Thoracic aorta (tissue), 2 donors: ENCODE measurements at places on chromosomes 12 and 14. TPM values are rescaled to one million over a fixed set of nuclear protein-coding genes. Genes with fewer than 3 reads are reported as not detected.

HNF1A gene
- 0.49 TPM for total RNA-seq

MAX gene
- total RNA-seq, result 33.2 TPM

ADAM21 gene
- total RNA-seq, result not detected

WNT1 gene
- not detected for total RNA-seq

CYP46A1 gene
- 1.3 TPM for total RNA-seq

SIX6 gene
- not detected for total RNA-seq

KRT2 gene
- total RNA-seq, result not detected

EXOC3L4 gene
- not detected for total RNA-seq

KLRC2 gene
- total RNA-seq, result not detected

GALNT9 gene
- 1.7 TPM for total RNA-seq

IFI27L2 gene
- 150 TPM for total RNA-seq

B3GNT4 gene
- 2.4 TPM for total RNA-seq

CEP170B gene
- total RNA-seq, result 38.2 TPM

POTEG gene
- total RNA-seq, result not detected

TAPBPL gene
- total RNA-seq, result 37.5 TPM

OR5AU1 gene
- total RNA-seq, result not detected

EAPP gene
- 24.9 TPM for total RNA-seq

BRF1 gene
- 80.5 TPM for total RNA-seq

CCDC197 gene
- total RNA-seq, result not detected

SLC2A14 gene
- not detected for total RNA-seq

SMIM41 gene
- 1.8 TPM for total RNA-seq

CCDC196 gene
- total RNA-seq, result not detected

GUCY2C gene
- 0.14 TPM for total RNA-seq

COCH gene
- 1.5 TPM for total RNA-seq

LTBR gene
- 176 TPM for total RNA-seq

LTBP2 gene
- total RNA-seq, result 674 TPM

KLHDC1 gene
- total RNA-seq, result 11.4 TPM

LRP1-AS gene
- total RNA-seq, result not detected

P2RX2 gene
- total RNA-seq, result not detected
